ENCODE measurements at places on chromosomes 2 and 18.
A peak's percentile ranks its signal among the peaks of the same experiment; 100 is the strongest.

GRCh38 chr18:43115076-43115921, at the start of gene RIT2:
RIT2 (minus strand) TSS chr18:43115685.
- DNase-seq = no peak

DNA sequence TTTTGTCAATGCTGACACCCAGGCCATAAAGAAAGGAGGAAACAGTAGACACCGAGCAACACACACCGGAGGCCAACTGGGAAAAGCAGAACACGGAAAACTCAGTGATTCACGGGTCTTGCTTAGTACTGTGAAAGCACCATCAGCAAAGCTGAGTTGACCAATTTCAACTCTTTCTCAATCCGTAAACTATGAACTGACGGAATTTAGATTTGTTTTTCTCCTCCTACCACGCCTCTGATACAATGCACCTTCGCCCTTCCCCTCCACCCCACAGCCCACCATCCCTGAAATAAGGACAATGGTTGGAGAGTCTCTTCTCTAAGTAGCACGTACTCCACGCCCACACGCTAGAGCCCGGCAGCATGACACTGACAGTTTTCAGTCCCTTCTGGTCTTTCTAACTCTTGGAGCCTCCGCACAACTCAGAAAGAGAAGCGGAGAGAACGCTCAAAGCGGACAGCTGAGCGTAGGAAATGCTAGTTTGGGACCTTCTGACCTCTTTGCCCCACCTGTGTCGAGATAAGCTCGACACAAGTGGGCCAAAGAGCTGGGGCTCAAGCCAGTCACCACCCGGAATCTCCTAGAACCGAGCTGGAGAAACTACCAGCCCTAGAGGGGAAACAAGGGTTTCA, 669 bp downstream of the LNPK start:
- DNase-seq = peak; percentile 74

DNA sequence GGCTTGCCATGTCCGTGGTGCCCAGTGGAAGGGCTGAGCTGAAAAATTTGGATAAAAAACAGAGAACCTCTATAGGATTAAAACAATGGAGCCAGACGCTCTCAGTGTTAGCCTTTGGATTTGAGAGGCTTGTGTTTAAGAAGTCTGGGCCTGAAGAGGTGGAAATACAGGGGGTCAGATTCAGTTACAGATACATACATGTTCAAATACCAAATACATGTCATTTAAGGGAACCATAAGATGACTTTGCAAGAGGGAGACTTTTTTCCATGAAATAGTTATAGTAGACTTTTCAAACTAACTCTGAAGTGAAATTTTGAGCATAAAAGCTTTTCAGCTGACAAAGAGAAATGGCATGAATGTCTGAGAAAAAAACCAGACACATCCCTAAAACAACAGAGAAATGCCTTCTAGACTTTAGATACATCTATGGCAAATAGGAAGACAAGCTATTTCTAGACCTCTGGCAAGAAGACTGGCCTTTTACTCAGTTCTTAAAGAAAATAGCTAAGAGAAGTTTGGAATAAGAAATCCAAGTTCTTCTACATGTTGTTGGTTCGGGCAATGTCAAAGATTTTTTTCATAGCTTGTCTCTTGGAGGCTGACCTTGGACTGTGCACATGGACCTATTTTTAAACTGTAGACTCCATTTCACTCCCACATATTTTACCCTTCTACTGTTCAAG, 112.9 kb downstream of the LTBP1 start:
- DNase-seq = no peak

- DNase-seq = no peak
Measured at GRCh38 chr2:170965446-170966225, 36.6 kb downstream of the GORASP2 start.

GRCh38 chr2:85628658-85629057, 12.7 kb downstream of the USP39 start:
- DNase-seq = no peak

DNA sequence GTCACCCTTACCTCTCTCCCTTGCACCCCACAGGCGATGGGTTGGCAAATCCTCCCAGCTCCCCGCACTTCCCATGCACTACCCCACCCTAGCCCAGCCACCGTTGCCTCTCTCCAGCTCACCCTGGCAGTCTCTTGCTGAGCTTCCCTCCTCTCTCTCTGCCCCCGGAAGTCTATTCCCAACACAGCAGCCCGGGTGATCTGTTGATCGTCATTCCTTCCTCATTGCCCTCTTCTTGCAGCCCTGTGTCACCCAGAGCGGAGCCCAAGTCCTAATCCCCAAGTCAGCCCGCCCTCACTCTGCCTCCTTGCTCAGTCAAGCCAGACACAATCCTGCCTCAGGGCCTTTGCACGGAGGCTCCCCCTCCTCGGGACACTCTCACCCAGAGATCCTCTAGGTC, 55.2 kb downstream of the CIB4 start:
- no peak for DNase-seq

All from SIG-M5 (cell line).